Activated T-cell treated with anti-CD3 and anti-CD28 coated beads for 4 hours (primary cell): ENCODE measurements at places on chromosomes 6 and 20.

- no peak for DNase-seq
These were observed 43.1 kb downstream of the SLC17A5 start for GRCh38 chr6:73610444-73611275.

GRCh38 chr6:95243053-95243452 lies 334.3 kb upstream of the MANEA start:
- DNase-seq = no peak

GRCh38 chr6:29667158-29667557 lies 10.3 kb downstream of the MOG start:
- DNase-seq = no peak

GRCh38 chr6:100171533-100172321 lies 177.7 kb upstream of the MCHR2 start:
- no peak for DNase-seq

- no peak for DNase-seq
These were observed 202.2 kb upstream of the PRND start for GRCh38 chr20:4519534-4519933.

- DNase-seq = no peak
These were observed 55.3 kb upstream of the UFL1 start for GRCh38 chr6:96466147-96466863.

DNA sequence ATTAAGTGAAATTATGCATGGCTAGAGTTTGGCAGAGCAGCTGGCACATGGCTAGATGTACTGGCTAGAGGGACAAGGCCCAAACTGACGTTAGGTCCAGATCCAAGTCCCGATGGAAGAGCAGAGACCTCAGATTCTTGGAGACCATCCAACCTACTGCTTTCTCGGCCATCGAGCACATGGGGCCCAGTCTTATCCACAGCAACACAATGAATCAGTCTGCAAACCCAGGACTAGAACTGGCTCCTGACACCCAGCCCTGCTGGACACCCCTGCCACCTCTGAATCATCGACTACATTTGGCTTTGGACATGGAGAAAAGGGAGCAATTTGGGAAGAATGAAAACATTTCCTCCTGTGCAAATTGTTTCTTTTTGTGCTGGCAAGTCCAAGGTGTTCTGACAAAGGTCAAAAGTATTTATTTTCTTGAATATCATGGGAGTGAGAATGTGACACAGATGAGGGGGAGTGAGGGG lies 23.9 kb upstream of the YWHAB start:
- DNase-seq = no peak

DNA sequence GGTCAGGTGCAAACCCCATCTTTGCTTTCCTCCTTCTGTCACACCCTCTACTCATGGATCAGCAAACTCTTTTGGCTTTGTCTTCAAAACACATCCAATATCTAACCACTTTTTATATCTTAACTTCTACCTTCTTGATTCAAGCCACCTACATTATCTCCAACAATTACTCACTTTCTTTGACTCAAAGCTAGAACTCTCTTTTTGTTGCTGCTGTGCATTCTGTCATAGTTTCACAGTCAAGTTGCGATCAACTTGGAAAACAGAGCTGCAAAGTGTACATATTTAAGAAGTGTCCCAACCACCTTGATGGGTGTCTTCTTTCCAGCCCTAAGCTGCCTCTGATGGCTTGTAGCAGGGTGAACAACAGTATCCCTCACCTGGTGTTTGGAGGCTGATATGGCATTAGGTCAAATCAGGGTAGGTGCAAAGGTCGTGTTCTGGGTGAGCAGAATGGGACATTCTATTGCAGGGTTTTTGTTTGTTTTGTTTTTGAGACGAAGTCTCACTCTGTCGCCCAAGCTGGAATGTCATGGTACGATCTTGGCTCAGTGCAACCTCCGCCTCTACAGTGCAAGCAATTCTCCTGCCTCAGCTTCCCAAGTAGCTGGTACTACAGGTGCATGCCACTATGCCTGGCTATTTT lies 43.4 kb upstream of the RALGAPA2 start:
- no peak for DNase-seq

DNA sequence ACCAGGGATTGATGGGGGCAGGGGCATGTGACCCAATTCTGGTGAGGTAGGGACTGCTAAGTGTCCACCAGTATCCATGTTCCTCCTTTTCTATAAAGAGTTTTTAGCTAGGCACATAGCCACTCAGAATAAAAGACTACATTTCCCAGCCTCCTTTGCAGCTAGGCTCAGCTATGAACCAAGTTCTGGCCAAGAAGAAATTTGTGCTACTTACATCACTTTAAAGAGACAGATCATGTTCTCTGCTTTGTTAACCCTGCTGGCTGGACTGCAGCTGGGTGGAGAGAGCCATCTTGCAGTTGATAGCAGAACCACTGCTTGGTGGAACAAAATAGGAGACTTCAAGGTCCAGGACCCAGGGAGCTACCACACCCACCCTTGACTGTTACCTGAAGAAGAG lies 5.3 kb upstream of the CCM2L start:
- DNase-seq = no peak

- no peak for DNase-seq
These were observed 40.6 kb upstream of the SLC22A16 start for GRCh38 chr6:110517034-110517433.

- DNase-seq = no peak
These were observed 134.2 kb upstream of the IFNGR1 start for GRCh38 chr6:137353346-137353745.

- no peak for DNase-seq
These were observed 505 bp downstream of the SNAI1 start for GRCh38 chr20:49983123-49983847.

- DNase-seq = no peak
These were observed 2.0 kb downstream of the HLA-B start for GRCh38 chr6:31354864-31355582.

GRCh38 chr6:35833536-35833935 lies 28.4 kb downstream of the LHFPL5 start:
- no peak for DNase-seq

DNA sequence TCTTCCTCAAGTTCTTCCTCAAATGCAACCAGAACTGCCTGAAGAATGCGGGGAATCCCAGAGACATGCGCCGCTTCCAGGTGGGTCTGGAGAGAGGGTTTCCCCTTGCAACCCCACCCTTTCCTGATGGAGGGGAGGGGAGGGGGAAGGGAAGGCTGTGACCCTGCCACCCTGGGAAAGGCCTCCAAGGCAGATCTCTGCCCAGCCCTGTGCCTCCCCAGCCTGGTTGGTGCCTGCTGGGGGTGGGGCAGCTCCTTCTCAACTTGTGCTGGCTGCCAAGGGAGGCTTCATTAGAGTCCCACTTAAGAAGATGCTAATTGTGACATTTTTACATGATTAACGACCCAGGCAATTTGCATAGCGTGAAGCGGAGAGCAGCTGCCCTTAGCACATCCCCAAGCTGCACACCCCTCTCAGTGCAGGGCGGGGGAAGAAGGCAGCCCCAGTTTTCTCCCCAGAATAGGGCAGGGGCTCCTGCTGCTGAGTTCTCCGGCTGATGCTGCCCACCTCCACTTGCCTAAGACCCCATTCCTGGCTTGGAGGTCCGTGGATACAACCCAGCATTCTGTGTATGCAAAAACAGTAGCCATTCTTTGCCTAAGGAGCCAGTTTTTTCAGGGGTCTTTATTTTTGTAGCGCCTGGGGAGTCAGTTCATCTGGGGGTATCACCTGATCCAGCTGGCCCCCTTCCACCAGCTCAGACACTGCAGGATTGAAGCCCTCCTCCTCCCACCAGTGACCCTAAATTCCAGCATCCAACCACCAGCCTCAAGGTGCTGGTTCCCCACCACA lies 51.7 kb downstream of the CPXM1 start:
- DNase-seq = no peak

DNA sequence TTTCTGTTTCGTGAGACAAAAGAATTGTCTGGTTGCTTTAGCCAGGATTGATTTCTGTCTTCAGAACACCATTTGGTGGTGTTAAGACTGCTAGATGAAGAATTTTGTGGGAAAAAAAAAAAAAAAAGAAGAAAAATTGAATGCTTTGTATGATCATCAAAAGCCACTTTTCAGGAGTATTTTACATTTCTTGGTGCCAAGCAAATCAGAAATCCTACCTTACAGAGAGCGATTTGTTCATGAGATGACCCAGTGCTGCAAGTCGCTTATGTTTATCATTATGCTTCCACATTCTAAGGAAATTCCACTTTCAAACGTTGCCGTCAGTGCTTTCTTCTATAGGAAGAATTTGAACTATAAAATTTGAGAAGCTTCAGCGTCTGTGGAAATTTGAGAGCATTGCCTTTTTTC lies 228.7 kb downstream of the BCKDHB start:
- no peak for DNase-seq
